Stimulated activated CD8-positive, alpha-beta memory T cell treated with anti-CD3 and anti-CD28 coated beads, Interleukin-7, amount 100 ng/mL, for 1 hour (primary cell): ENCODE measurements at places on chromosomes 4 and X.

GRCh38 chrX:74490247-74490646, 69.0 kb downstream of the SLC16A2 start:
- no peak for DNase-seq

- no peak for DNase-seq
Observed at GRCh38 chr4:60953826-60954225, 246.3 kb upstream of the ADGRL3 start.

GRCh38 chr4:75566911-75567310, 11.0 kb downstream of the ODAPH start:
- no peak for DNase-seq

DNA sequence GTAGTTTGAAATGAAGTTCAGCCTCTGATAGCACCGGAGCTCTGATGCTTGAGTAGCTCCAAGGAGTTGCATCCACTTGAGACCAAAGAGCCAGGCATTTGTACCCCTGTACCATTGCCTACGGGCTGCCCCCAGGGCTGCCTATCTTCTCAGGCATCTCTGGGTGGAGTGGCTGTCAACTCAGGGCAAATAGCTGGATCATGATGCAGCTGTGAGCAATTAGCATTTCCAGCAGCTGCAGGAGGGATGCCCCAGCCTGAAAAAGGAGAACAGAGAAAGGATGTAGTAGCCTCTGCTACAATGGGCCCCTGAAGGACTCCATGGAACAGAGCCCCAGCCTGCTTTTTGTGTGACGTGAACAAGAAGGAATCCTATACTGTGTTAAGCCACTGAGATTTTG, 492.6 kb downstream of the BCOR start:
- DNase-seq, result no peak

GRCh38 chr4:85427123-85427522, 47.8 kb upstream of the ARHGAP24 start:
- no peak for DNase-seq

GRCh38 chr4:137614491-137614890, 82.2 kb upstream of the PCDH18 start:
- no peak for DNase-seq

DNA sequence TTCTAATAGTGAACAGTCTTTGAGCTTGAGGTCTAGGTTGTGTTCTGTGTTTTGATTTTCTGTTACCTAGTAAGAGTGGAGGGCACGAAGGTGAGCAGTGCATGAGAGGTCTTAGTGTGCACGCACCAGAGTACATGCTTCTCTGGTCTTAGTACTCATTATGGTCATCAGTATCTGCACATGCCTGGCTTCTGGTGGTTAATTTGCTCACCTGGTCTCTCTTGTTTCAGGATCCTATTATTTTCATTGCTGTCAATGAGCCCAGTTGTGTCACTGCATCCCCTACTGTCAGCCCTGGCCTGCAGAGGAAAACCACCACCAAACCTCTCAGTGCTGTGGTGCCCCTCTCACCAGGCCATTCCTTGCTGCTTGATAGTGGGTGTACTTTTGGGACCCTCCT, 54.8 kb downstream of the NSUN7 start:
- no peak for DNase-seq

- DNase-seq, result no peak
Observed at GRCh38 chr4:78529569-78530209, 21.9 kb upstream of the ANXA3 start.

DNA sequence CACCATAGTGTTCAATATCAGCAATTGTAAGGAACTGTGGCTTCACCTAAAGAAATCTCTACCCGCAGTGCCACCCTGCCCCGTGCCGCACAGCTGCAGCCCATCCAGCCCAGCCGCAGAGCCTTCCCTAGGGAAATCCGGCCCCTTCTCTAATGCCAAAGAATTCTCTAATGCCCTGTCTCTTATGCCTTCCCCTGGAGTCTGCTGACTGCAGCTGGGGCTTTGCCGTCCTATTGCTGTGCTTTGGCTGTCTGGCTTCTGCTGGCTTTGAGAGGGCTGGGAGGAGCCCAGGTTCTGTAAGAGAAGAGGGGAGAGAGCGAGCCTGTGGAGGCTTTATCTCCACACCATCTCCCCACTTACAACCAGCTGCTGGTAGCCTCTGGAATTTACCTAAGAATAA, 85.9 kb upstream of the HELT start:
- no peak for DNase-seq

DNA sequence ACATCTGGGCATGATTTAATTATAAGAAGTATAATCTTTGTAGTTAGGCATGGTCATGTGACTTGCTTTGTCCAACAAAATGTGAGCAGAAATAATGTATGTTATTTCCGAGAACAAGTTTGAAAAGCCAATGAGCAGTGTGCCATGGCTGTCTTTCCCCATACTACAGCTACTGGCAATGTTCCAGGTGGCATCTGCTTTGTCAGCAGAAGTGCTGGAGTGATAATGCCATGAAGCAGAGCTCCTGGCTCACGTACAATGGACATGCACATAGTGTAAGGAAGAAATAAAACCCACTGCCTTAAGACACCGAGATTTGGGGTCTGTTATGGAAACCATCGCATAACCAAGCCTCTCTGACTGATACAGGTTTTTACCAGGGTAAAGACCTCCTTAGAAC, 212.6 kb upstream of the RASGEF1B start:
- DNase-seq, result no peak

GRCh38 chr4:26916195-26916594, 55.6 kb downstream of the STIM2 start:
- no peak for DNase-seq

- DNase-seq, result no peak
Observed at GRCh38 chrX:13373431-13374187, 53.8 kb upstream of the ATXN3L start.

GRCh38 chrX:77962068-77962902, 7.2 kb downstream of the PGAM4 start:
- DNase-seq, result no peak

- no peak for DNase-seq
Observed at GRCh38 chr4:2393353-2394270, 24.8 kb downstream of the ZFYVE28 start.

- DNase-seq, result no peak
Observed at GRCh38 chr4:80139671-80140070, 57.6 kb upstream of the PRDM8 start.

DNA sequence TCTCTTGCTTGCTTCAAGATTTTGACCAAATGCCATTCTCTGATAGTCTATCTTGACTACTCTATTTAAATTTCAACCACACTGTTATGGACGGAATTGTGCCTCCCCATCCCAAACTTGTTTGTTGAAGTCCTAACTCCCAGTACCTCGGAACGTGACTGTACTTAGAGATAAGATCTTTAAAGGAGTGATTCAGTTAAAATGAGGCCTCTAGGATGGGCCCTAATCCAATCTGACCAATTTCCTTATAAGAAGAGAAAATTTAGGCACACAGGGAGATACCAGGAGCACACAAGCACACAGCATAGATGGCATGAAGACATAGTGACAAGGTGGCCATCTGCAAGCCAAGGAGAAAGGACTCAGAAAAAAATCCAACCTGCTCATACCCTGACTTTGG, 269.9 kb downstream of the KCNIP4 start:
- no peak for DNase-seq

- DNase-seq, result no peak
Observed at GRCh38 chr4:20626326-20627005, 73.8 kb upstream of the PACRGL start.

DNA sequence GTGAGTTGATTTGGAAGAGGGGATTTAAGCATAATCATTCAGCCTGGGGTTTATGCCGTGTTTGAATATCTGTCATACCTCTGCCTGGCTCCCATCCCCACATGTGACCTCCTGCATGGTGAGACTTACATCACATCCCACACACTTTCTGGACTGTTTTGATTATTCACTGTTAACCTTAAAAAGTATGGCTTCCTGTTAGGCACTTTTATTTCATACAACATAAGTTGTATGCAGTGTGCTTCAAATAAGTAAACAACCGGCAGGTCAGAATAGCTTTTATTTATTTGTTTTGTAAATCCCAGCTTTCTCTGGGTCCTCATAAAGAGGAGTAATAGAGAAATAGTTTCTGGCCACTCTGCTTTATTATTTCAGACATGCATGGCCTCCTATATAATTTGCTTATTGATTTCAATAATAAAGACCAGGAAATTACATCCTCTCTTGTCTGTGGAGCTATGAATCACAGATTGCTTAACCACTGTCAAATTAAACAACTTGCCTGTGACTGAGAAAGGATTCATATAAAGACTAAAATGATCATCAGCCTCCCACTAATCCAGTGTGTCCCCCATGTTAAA, 376.8 kb upstream of the ZFP42 start:
- DNase-seq, result no peak

- no peak for DNase-seq
Observed at GRCh38 chr4:44494810-44495701, 46.4 kb upstream of the KCTD8 start.

- no peak for DNase-seq
Observed at GRCh38 chr4:2071912-2072867, 13.1 kb downstream of the NAT8L start.

DNA sequence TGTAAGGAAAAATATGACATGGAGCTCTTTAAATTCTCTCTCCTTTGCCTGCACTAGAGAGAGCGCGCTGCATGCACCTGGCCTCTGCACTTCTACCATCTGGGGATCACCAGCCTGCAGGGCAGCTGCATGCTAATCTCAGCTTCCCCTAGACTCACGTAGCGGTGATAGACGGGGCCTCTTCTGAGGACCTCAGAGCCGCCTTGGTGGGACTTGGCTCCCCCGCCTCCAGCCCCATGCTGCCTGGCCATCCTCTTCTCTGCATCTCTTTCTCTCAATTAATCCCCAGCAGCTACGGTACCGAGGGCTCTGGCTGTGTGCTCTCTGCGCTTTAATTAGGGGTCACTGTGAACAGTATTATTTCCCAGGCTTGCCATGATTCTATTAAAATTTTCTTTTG, 52.8 kb upstream of the PSAPL1 start:
- no peak for DNase-seq
